ENCODE measurements at places on chromosomes 12 and 14.

- DNase-seq = no peak
Measured at GRCh38 chr14:70881549-70882177, 25.6 kb upstream of the PCNX1 start.

- no peak for DNase-seq
Measured at GRCh38 chr12:13839365-13840336, 141.8 kb downstream of the GRIN2B start.

DNA sequence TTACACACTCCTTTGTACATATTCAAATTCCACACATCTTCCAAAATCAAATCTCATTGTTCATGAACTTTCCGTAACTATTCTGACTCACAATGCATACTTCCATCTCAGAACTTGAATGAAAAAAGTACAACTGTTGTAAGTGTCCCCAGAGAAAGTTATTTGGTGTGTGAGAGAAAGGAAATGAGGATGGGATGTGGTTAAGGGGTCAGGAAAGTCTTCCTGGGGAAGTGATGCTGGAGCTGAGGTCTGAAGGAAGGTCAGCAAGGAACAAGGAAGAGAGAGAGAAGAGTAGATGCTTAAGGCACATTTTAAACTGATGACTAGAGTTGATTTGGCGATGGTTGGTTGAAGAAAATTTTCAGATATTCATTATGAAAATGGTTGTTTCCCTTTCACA, 340.0 kb upstream of the STXBP6 start:
- DNase-seq = no peak

GRCh38 chr12:40086471-40086870, 19.4 kb downstream of the SLC2A13 start:
- DNase-seq = no peak

GRCh38 chr12:66952668-66953067, 273.8 kb upstream of the GRIP1 start:
- DNase-seq = no peak

GRCh38 chr12:19402743-19403431, 36.4 kb upstream of the AEBP2 start:
- DNase-seq = no peak

DNA sequence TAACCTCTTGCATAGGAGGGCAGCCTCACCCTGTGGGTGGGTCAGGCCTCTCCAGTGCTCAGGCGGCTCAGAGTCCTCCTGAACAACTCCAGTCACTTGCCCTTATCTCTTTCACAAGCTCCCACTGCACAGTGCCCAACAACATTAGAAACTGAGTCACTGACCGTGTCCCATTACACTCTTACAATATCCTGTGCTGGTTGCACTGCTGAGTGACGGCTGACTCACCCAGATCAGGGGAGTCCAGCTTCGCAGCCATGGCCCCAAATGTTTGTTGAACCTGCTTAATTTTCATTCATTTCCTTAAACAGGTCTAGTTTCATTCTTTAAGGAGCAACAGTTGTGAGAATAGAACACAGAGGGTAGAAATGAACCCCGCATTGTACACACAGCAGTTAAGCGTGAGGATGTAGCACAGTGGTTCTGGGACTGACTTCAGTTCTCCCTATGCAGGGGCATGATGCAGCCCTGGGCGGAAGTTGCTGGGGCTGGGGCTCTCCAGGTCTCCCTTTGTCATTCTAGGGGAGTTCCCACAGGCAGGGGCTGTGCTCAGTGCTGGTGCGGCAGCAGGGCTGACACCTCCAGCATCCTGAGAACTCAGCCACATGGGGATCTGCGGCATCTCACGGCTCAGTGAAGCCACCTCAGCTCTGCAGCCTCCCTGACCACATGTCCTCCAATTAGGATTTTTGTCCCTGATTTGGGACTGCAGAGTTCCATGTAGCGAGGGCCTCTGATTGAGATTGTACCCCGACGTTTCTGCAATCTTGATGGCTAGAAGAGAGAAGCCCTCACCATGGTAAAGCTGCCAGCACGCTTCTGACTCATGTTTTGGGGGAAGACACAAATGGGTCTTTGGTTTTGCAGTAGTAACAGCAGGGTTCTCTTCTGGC, 16.1 kb downstream of the GPR68 start:
- DNase-seq = no peak

All from left kidney (tissue), 8 donors.